ENCODE measurements at places on chromosomes 11 and 22.
A peak's percentile ranks its signal among the peaks of the same experiment; 100 is the strongest.

DNA sequence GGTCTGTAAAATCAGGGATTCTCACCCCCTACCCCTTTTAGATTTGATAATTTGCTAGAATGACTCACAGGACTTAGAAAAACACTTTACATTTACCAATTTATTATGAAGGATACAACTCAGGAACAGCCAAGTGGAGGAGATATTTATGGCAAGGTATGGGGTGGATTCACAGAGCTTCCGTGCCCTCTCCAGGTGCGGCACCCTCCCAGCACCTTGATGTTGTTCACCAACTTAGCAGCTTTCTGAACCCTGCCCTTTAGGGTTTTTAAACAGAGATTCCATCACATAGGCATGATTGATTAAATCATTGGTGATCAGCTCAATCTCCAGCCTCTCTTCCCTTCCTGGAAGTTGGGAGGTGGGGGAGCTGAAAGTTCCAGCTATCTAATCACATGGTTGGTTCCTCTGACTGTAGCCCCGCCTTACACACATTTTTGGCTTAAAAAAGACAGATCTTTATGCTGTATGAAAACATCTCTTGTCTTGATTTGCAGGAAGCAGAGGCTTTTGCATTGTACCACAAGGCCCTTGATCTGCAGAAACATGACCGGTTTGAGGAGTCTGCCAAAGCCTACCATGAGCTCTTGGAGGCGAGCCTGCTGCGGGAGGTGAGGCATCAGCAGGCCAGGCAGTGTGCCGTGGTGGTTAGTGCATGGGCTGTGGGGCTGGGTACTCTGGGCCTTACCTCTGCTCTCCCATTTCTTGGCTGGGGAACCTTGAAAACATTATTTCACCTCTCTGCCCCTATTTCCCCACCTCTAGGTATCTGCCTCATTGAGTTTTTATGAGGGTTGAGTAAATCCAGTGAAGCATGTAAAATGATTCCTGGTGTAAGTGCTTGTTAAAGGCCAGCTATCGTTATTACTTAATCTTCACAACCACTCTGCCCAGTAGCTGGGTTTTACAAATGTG is 27.0 kb downstream of the CABIN1 start:
- no peak for DNase-seq

DNA sequence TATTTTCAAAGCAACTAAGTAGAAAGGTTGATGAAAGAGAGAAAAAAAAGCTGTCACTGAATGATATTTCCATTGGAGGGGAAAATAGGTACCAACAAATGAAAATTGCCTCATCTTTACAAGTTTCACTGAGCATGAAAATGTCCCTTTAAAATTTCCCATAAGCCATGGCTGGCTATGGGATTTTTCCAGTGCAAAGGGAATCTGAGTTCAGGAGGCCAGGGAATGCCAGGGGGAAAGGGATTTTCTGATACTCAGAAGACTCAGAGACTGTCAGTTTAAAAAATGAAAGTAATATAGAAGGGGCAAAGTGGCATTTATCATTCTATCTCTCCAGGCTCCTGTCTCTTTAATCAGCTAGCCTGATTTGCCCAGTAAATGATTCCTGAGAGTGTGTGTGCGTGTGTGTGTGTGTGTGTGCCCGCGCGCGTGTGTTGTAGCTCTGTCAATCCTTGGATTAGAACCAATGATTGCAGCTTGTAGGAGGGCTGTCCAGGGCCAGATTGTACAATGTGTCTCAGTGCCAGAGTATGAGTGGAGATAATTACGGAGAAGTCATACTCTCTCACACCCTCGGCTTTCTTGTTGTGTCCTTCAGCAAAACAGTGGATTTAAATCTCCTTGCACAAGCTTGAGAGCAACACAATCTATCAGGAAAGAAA is at the start of gene NTM:
Gene NTM, plus strand, starts transcription at position 526 of the 662 bp plus-strand sequence.
- DNase-seq, result peak; percentile 80

DNA sequence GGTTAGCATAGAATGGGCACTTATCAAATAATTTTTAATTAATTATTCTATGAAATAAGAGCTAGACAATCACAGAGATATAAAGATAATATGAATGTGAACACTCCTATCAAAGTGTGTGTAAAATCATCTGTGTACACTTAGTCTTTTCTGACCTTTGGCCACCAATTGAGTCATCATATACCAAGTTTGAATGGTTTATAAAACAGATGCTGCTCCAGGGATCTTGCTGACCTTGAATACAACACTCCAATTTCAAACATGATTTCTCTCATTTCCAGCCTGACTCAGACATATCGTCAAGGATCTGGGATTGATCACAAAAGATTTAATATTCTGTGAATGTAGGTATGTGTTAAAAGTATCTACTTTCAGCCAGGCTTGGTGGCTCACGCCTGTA is 2.9 kb upstream of the OR51V1 start:
- DNase-seq, result no peak

- DNase-seq, result no peak
Measured at GRCh38 chr11:106304274-106304673, 226.8 kb downstream of the AASDHPPT start.

DNA sequence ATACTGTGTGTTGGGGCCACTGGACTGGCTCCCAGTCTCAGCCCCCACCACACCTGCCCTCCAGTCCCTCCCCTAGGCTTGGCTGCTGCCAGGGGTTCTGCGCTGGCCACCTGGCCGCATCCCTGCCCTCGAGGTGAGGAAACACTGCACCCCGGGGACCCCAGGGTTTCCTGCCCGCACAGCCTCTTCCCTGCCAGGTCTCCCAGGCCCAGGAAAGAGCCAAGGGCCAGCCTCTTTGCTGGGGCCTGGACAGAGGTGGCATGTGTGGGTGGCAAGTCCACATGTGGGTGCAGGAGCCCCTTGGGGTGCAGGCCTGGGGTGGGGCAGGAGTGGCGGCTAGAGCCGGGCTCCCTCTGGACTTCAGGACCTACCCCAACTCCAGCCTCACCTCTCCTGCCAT is 2.5 kb downstream of the EPS8L2 start:
- no peak for DNase-seq

DNA sequence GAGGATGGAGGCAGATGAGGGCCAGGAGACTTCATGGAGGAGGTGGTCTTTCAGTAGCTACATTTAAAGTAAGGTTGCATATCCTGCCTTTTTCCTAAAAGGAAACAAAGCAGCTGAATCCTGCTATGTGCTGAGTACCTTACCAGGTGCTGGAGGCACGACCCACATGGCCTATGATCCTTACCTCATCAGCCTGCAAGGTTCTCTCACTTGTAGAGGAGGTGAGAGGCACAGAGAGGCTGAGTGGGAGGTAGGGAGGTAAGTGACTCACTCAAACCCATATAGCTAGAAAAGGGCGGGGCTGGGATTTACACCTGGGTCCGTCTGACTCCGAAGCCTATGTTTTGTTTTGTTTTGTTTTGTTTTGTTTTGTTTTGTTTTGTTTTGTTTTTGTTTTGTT is 75.8 kb downstream of the BUD13 start:
- no peak for DNase-seq

DNA sequence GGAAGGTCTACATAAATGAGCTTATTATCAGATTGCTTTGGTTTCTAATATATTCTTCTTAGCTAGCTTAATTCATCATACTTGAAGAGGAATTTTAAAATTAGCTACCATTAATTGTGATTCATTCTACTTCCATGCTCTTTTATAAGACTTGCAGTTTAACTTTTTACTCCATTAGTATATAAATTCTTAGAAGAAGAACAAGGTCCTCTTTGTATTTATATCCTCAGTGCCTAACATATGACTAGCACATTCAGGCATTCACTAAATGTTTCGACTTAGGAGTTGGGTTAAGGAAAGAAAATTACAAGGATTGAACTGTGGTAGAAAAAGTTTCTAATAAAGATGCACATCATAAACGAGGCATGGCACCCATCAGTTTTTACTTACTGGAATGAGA is 1135.5 kb downstream of the JRKL start:
- no peak for DNase-seq

GRCh38 chr11:3838504-3838903 is 2.3 kb downstream of the RHOG start:
- DNase-seq, result no peak

- DNase-seq, result no peak
Measured at GRCh38 chr11:120226242-120226641, 13.7 kb upstream of the POU2F3 start.

DNA sequence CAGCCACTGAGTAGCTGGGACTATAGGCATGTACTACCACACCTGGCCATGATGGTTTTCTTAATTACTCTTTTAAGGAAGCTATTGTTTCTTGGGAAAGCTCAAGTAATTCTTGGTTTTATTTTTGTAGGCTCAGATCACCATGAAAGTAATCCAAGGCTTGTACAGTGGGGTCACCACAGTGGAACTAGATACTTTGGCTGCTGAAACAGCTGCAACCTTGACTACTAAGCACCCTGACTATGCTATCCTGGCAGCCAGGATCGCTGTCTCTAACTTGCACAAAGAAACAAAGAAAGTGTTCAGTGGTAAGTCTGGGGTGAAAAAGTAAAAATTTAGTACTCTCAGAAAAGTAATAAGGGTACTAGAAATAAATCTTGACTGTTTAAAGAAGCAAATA is 11.3 kb downstream of the RRM1 start:
- no peak for DNase-seq

DNA sequence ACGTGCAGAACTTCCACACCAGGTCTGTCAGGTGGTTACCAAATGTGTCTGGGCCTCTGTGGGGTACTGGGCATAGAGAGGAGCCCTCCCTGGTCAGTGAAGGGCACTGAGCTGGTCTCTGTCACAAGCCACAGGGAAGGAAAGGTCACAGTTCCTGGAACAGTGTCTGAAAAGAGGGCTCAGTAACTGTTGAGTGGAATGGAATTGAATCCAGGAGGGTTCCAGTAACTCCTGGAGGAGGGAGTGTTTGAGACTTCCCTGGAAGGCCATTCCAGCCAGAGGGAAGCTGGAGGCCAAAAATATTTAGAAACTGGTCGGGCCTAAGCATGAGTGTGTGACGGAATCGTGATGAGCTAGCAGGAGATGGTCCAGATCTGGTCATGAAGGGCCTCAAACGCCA is 7.9 kb downstream of the ACTN3 start:
- DNase-seq, result no peak

- no peak for DNase-seq
Measured at GRCh38 chr11:119793335-119793984, 64.5 kb upstream of the NECTIN1 start.

GRCh38 chr22:25208328-25208727 is 8.7 kb downstream of the CRYBB3 start:
- no peak for DNase-seq

GRCh38 chr11:57458410-57459163 is 1.7 kb upstream of the RTN4RL2 start:
- DNase-seq, result no peak

DNA sequence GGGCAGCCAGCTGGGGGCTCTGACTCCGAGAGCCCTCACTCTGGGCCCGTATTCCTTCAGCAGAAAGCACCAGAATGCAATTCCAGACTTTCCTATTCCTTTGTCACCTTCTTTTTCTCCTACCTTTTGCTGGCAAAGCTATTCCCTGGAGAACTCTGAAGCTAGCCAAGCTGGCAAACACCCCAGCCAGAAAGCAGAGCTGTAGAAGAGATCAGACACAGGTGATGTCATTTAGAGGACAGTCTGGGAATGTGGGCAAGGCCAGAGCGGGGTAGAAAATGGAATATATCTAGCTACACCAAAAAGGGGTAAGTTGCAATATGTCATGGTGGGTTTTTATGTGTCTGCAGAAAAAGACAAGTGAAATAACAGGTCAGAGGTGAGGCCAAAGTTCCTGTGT is 205.1 kb downstream of the NXPE2 start:
- no peak for DNase-seq

DNA sequence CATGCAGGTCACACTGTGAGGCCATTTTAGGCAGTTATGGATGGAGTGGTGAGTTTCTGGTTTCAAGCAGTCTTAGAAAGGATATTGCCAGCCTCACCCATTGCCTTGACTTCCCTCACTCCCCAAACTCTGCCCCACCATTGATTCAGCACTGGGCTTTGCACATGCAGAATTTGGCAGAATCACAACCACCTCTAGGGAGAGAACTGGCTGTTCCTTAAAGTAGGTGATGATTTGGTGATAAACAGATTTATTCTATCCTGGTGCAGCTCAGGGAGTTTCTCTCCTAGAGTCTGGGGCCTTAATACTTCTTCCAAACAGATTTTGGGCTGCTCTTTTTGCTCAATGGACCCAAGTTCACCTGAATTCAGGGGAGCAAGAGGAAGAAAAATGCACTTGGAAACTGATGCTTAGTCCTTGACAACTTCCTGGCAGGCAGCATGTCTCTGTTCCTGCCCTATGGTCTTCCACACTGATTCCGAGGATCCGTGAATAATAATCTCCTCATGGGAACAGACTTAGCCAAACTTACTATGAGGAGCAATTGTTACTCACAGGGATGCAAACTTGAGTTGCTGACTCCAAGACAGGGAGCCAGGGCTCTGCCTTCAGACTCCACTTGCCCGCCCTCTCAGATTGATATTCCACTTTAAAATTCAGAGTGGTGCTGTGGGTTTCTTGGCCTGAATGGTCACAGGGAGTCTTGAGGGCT is 129.7 kb upstream of the PARVA start:
- DNase-seq, result no peak

DNA sequence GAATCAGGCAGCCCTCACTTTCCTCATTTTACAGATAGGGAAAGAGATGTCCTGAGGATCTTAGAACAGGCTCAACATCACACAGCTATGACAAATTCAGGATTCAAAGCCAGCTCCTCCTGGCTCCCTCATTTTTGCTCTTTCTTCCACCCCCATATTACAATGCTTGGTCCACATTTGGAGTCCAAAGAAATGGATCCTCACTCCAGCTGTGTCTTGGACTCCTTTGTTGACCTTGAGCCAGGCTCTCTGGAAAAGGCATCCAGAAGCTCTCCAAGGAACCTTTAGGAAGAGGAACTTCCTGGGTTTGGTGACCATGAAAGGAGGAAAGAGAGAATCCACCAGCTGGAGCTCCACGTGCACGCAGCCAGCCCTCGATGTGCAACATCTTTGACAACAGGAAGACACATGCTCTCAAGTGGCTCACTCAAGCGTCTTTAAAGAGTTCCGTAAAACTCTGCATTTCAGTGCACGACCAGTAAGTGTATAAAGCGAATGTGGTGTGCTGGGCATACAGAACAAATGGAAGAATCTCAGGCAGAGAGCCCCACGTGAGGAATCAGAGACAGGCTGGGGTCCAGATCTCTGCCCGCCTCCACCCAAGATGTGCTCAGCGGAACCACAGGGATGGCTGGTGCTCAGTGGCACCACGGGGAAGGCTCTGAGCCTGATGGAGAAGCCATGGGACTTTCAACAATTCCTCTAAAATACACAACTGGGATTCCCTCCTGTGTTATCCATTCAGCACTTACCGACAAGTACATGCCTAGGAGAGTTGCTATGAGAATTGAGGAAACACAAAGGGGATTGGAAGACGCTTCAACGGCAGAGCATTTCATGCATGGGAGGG is 48.4 kb downstream of the ISX start:
- DNase-seq, result no peak

- DNase-seq, result no peak
Measured at GRCh38 chr11:57197762-57198161, 16.0 kb downstream of the LRRC55 start.

Data from amygdala (tissue), 56 donors.